ENCODE measurements at places on chromosomes 12 and 14.

DNA sequence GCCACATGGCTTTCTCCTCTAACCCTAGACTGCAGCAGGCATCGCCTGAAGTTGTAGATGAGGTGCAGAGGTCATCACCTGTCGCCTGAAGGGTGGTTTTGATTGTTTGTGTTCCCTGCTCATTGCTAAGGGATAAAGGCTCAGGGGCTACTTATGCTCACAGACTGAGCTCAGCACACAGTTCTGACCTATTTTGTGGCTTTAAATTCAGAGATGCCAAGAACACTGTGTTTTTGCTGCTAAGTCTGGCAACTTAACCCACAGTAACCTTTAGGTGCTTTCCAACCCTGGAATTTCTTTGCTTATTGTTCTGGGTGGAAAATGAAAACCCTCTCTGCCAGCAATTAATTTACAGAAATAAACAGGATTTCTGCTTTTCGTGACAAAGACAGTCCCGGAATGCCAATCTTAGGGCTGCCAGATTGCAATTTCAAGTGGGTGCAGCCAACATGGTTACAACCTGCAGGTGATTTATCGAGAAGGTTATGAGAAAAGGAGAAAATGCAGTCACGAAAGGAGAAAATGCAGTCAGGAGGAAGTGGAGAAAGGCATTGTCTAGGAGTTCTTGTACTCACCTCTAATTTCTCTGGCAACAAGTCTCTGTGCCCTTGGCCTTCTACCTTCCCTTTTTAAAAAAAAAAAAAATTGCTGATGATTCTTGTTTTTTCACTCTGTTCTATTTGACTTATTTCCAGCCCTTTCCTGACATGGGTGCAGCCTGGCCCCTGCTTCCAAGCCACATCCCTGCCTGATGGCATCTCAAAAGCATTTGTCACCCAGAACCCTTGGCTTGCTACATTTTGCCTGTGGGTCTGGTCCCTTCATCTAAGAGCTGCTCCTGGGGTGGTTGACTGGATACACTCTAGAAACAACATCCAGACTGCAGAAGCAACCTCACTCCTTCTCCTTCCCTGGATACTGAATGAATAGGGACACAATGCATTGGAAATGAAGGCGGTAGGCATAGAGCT, 23.3 kb downstream of the NPC2 start:
- DNase-seq, result peak; percentile 14

GRCh38 chr12:263574-263973, 938 bp upstream of the SLC6A13 start:
- DNase-seq, result no peak

GRCh38 chr14:65502676-65503124, 90.2 kb downstream of the FUT8 start:
- DNase-seq, result no peak

DNA sequence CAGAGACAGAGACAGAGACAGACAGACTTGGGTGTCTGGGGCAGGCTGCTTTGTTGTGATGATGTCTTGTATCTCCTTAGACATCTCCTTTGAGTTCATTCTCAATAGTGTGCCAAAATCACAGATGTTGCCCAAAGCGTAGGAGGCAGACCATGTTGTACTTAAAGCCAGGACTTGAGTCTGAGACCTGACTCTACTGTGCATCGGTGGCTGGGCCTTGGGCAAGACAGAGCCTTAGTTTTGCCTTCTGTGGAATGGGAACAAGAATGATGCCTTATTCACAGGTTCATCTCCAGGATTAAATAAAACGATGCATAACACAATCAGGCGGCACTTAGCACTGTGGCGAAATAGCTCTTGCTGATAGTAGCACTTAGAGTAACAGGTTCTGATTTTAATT, 230.3 kb downstream of the AACS start:
- no peak for DNase-seq

DNA sequence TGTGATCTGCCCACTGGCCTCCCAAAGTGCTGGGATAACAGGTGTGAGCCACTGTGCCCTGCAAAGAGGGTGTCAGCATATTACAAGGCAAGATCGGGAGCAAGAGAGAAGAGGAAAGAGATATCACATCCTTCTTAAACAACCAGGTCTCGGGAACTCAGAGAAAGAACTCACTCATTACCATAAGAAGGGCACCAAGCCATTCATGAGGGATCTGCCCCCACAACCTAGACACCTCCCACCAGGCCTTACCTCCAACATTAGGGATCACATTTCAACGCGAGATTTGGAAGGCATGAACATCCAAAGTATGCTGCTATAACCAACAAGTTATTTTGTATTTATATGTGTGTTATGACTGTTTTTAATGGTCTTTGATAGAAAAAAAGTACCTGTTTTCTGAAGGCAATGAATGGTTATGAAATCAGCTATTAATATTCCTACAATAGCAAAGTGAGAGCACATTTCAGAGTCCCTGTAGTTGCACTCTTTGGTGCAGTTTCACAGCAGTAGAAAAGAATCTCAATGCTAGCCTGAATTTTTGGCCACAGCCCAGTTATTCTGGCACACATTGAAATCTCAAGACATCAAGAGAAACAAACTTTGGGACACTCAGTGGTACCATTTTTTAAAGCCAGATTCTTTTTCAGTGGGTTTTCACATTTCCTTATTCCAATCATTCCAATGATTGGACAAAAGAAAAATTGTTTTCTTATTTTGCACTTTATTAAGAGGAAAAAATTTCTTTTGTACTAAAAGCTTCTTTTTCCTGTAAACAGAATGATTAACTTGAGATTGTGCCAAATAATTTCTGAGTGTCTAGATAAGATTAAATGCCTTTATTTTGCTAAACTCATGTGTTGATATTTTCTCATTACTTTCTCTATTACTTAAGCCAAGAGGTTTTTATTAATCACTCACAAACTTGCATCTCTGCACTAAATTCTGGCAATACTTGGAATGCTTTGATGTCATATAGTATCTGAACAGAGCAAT, 582.6 kb upstream of the ATP2B1 start:
- no peak for DNase-seq

GRCh38 chr14:41609704-41610183, 3.1 kb downstream of the LRFN5 start:
- peak; percentile 43 for DNase-seq

- DNase-seq, result no peak
Observed at GRCh38 chr12:51972849-51973273, 21.4 kb downstream of the ACVR1B start.

- peak; percentile 23 for DNase-seq
Observed at GRCh38 chr12:85836197-85837090, at the start of gene RASSF9. Gene RASSF9, minus strand, starts transcription at chr12:85836409. Its CDS starts 208 bp downstream, at chr12:85836201.
